ENCODE measurements at places on chromosomes 3 and 15. TPM values are rescaled to one million over a fixed set of nuclear protein-coding genes. Genes with fewer than 3 reads are reported as not detected.

Gene CRABP1
- 655 TPM for polyA plus RNA-seq

Gene UROC1
- polyA plus RNA-seq: 0.09 TPM

Gene CNBP
- 230 TPM for polyA plus RNA-seq

DNA sequence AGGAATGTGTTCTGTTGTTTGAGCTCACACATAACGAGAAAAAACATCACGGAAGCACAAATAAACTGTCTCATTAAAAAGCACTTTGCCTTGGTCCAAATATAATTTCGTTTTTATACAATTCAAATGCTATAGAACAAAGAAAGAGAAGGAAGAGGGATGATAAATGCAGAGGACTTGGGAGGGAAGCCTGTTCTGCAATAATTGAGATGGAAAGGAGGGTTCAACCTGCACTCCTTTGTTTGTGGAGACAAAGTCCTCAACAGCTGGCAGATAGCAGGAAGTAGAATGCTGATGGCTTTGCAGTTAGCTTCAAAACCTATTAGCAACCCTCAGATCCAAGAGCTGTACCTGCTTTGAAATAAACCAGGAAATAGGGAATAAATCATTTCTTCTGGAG is 1010.8 kb downstream of the FHIT start:
- no peak for DNase-seq

GRCh38 chr3:49609815-49610214 is 55.5 kb downstream of the BSN start:
- DNase-seq: no peak

DNA sequence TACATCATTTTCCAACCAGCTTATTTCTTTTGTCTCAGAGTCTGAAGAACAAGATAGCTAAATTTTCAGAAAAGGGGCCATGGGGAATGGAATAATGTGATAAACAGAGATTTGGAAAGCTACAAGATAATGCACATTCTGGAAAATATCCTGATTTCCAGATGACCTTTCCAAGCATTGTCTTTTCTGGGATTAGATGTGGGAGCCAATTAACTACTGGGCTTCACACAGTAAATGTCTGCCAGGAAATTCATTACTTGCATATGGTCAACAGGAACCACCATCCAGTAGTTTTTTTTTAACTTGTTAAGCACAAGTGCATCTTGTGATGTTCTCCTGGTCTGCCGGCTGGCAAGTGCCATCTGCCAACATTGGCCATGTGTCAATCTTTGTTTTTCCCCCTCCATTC is 131.1 kb upstream of the BFSP2 start:
- no peak for DNase-seq

- no peak for DNase-seq
Measured at GRCh38 chr3:72195895-72196294, 410.9 kb upstream of the PROK2 start.

DNA sequence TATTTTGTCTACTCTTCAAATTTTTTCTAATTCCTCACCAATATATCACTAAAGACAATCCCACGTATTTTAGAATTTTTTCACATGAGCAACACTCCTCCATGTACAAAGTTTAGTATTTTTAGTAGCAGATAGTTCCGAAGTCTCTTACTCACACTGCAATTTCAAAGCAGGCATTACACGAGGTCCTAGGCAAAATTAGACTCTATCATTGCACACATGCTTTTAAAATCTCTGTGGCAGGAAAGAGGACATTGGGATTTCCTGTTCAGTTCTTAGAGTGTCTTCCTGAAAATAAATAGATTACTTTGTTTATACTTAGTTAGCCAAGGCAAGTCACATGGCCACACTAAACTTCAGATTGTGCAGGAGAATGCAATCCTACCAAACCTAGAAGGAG is 847.7 kb downstream of the ROBO2 start:
- no peak for DNase-seq
